ENCODE measurements at places on chromosomes 5 and 9.
A peak's percentile ranks its signal among the peaks of the same experiment; 100 is the strongest.

DNA sequence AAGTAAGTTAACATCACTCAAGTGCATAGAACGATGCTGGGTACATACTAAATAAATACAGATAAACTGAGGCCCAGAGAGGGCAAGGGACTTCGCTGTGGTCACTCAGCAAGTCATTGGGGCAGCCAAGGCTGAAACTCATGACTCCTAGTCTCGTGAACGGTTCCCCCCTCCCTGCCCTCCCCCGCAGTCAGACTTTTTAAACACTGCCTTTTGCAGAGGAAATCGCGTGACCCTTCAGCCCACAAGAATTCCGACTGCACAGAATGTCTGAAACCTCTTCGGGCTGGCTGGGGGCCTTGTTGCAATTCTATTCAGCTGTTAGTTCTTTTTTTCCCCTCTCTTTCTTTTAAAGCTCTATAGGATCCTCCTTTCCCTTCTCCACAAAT is 28.1 kb downstream of the NEK6 start:
- DNase-seq = peak; percentile 13

GRCh38 chr5:111266491-111266890 is 42.3 kb downstream of the CAMK4 start:
- no peak for DNase-seq

- DNase-seq = no peak
Observed at GRCh38 chr5:121019106-121019505, 555.0 kb downstream of the PRR16 start.

DNA sequence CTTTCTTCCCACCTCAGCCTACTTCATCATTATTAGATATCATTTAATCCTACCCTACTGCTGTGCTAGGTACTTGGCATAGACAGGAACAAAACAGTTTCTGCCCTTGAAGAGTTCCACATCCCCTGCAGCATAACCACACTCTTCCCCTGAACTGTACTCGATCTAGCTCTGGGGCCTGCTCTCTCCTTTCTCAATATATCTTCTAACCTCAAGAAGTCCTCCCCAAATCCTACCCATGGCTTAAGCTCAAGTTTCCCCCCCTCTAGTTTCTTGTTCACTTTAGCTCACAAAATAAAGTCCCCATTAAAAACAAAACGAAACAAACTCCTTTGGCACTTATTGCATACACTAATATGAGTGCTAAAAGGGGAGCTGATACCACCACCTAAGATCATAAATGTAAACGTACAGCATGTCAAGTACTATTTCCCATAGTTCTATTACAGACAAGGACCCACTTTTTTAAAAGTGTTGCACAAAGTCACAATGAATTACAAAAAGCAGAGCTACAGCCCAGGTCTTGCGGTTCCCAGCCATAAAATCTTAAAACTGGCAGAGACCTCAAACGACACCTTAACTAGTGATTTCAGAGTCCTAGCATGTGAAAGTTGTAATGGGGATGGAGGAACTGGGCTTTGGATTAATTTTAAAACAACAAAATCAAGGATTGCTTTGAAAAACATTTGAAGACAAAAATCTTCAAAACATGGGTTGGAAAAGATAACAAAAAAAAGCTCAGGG is 80.7 kb downstream of the PTPDC1 start:
- no peak for DNase-seq

DNA sequence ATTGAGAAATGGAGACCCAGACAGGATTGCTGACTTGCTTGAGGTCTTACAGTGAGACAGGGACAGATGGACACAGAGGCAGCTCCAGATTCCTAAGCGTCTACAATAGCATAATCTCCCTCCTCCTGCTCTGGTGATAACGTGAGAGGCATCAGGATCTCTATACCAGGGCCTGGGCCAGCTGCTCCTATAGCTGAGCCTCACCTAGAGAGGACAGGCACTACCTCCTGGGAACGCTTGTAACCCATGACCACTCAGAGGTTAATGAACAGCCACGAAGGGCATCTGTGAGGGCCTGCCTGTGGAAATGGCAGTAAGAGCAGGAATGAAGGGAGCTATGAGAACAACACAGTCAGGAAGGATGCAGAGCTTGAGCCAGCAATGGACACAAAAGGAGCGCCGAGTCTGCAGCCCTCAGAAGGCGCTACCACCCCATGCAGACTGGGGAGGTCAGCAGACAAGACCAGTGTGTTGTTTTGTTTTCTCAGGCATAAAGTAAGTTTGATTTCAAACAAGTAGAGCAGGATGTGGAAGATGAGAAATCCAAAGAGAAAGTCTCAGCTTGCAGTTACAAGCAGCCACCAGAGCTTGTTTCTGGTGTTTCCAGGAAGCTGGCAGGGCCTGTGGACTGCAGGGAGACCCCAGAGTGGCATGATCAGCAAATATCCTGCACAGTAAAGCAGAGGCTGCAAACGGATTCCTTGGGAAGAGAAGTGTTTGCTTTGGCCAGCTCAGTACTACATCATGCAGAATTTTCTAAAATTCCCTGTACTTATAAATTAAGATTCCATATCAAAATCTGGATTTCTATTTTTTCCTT is 17.4 kb downstream of the ANKS6 start:
- DNase-seq = no peak

- DNase-seq = no peak
Observed at GRCh38 chr5:68141494-68141893, 74.1 kb upstream of the PIK3R1 start.

- DNase-seq = no peak
Observed at GRCh38 chr9:107637421-107638420, 148.2 kb upstream of the KLF4 start.
